Occipital lobe (tissue), 3 donors: ENCODE measurements at places on chromosomes 1 and 21. TPM values are rescaled to one million over a fixed set of nuclear protein-coding genes. Genes with fewer than 3 reads are reported as not detected.

SNRPE gene
- 62.5 TPM for total RNA-seq

RHD gene
- 0.16 TPM for total RNA-seq

DNA sequence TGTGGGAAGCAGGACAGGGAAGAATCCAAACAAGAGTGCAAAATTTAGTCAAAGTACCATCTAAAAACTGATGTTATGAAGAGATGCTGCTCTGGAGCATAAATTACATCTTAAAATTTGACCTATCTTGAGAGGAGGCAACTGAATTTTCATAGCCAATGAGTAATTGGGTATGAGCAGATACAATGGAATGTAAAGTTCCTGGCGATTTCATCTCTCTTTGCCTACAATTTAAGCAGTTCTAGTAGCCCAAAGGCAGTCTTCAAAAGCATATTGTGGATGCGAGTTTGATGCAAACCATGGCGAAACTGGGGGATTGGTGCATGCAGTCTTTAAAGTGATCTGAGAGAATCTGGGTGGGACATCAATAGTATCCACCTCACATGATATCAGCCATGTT, 1265.9 kb downstream of the BRINP3 start:
- no peak for DNase-seq

DNA sequence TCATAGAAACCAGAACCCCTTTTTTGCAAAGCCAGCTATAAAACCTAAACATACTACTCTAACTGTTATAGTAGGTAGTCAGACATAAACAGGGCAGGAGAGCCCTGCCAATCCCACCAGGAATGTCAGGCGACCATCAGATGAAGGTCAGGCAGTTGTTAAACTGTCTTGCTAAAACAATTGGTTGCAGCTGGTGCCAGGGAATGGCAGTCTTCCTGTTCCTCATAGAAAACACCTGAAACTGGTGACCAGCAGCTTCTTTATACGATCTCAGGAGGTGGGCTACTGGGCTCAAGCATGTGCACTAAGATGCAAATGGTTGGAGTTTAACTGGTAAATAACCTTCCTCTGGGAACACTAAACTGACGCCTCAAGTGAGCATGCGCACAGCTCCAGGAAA, 224.1 kb downstream of the COL11A1 start:
- DNase-seq: no peak

HSF2BP gene
- 3.9 TPM for total RNA-seq

- no peak for DNase-seq
Measured at GRCh38 chr1:245094092-245094491, 60.7 kb upstream of the KIF26B start.

GRCh38 chr1:94994805-94995204, 67.9 kb upstream of the CNN3 start:
- DNase-seq: no peak

TNFRSF18 gene
- not detected for total RNA-seq

DNA sequence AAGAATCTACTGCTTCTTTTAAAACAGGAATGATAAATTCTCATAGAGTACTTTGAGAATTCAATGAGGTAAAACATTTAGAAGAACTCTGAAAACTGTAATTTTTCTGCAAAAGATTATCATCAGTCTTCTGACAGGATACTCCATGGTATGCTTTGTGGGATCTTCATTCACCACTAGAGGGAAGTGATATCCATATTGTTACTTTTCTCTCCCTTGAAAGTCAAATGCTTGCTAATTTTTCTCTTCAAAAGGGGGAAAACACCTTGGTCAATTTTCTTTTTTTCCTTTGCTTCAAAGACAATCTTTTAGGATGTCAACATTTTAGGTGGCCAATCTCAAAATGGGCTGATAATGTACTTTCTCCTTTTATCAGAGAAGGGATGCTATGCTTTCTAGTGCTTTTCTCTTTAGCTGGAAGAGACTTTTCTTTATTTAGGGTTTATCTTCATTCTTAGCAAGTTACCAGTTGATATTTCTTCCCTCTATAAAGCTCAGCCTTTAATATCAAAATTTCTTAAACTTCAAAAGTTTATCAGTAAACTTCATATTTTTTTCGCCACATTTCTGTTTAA, 95.5 kb downstream of the NEGR1 start:
- DNase-seq: no peak

GRCh38 chr1:247290576-247290975, 34.7 kb downstream of the VN1R5 start:
- no peak for DNase-seq

GRCh38 chr1:66405061-66405460, 128.9 kb upstream of the SGIP1 start:
- no peak for DNase-seq

TAS1R1 gene
- total RNA-seq: not detected

DNA sequence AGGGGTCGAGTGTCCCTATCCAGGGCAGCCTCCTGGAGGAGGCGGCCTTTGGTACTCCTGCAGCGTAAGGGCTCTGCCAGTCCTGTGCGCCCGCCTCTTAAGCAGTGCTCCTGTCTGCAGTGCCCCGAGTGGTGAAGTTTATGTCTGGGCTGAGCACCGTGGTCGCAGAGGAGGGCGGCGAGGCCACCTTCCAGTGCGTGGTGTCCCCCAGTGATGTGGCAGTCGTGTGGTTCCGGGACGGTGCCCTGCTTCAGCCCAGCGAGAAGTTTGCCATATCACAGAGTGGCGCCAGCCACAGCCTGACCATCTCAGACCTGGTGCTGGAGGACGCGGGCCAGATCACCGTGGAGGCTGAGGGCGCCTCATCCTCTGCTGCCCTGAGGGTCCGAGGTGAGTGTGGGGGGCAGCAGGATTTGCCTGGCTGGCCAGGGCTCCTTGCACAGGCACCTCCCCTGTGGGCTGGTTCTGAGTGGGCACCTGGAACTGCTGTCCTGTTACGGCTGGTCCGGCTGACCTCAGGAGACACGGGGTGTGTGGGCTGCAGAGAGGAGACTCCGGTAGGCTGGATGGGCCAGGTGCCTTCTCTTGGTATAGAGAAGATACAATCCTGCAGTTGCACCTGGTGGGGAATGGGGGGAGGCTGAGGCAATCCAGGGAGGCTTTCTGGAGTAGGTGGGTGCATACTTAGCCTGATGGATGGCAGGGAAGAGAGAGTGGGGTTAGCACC, 66.8 kb downstream of the OBSCN start:
- DNase-seq: no peak

DNA sequence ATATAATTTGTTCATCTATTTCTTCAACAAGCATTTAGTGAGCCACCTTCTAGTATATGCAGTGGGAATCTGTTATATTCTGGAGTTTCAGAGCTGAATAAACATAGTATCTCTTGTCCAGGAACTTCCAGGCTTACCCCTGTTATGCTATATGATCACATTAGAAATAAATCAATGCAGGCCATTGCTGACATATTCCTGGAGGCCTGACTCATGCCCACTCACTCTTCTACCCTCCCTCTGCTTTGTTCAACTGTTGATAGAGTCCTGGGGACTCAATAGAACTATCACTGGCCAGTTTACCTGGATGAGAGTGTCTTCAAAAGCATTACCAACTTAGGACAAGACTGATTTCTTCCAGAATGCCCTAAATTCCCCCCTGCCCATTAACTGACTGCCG, 29.3 kb upstream of the SRSF10 start:
- no peak for DNase-seq

GRCh38 chr1:206002160-206002559, 1.0 kb downstream of the RAB7B start:
- no peak for DNase-seq

CLCA4 gene
- total RNA-seq: not detected

DNA sequence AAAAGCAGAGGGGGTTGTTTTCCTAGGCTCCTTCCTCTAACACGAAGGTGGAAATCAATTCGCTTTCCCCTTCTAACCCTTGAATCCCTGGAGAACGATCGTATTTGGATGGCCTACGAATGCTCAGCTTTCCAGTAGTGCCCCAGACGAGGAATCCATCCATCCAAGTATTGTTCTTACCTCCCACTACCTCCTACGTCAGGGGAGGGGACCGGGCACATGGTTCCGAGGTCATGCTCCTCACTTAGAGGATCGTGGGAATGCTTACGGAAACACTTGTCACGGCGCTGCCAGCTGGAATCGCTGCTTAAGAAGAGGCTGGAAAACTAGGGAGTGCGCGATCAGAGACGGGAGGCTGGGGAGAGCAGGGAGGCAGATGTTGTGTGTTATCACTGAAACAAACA, 47.4 kb downstream of the CAPZB start:
- no peak for DNase-seq

PHF13 gene
- 17.0 TPM for total RNA-seq

- DNase-seq: no peak
Measured at GRCh38 chr1:15918962-15919715, 56.8 kb downstream of the ZBTB17 start.

FAM177B gene
- total RNA-seq: not detected

DNA sequence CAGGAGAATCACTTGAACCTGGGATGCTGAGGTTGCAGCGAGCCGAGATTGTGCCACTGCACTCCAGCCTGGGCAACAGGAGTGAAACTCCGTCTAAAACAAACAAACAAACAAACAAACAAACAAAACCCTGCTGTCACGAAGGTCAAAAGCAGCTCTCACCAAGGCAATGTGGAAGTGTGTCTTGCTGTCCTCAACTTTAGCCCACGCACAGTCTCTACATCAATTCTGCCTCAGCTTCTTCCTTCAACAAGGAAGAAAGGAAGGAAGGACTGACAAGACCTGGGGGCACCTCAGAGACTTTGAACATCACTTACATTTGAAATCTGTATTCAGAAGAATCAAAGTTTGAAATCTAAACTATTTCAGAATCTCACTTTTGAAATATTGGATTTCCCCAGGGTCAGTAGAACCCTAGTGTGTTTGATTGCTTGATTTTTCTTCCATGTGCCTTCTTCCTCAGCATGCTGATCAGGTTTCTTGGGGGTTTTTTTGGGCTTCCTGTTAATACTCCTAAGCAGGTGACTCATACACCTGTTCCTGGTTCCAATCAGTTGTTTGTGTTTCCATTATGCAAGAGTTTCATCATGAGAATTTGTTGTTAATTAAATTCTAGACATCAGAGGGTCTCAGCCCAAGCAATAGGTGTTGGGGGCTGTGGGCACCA, 6.5 kb upstream of the CSTB start:
- no peak for DNase-seq

DNA sequence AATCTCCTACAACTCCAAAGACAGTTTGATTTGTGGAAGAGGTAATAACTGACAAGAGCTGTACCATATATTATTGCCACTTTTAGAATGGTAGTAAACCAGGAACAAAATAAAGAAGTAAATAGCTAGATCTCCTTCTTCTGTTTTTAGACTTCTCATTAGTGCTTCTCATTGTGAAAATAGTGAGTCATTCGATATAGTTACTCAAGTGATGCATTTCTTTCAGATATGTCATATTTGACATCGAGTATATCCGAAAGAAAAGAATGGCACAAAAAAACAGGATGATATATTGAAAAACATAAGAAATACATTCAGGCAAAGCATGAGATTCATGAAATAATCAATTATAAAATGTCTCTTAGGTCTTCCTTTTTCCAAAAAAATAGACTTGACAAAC, 1346.1 kb downstream of the BRINP3 start:
- no peak for DNase-seq

DNA sequence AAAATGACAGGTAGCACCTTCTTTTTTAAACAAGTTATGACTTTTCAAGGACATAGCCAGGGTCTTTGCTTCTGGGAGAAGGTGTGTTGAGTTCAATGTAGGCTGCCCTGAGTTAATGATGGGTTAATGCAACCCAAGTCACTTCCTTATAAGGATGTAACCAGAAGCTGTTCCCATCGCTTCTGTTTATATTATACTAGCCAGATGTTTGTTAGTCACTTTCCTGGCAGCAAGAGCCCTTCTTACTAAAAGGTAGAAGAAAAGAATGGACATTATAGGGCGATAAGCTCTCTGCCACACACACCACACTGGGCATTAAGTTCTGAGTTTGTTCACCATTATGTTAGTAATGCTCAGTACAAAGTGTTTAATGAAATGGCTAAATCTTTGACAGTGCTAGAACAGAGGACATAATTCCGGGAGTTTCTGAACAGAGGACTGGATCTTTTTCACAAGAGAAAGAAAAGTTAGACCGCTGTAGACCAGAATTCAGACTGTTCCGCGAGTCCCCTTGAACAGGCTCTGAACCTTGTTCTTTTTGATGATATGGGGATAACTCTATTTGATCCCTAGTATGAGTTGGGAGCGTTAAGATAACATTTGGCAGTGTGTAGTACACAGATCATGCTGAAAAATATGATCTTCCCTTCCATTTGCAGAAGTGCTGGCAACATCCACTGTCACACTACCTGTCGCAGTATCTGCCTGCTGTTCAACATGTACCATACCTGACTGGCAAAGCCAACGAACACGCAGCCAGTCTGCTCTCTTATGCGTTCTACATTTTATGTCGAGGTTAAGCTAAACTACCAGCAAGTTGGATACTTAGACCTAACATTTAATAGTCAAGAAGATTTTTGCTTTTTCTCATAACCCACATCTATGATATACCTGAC, 41.0 kb downstream of the DEGS1 start:
- DNase-seq: no peak

- DNase-seq: no peak
Measured at GRCh38 chr21:38326899-38327298, 70.1 kb downstream of the KCNJ15 start.

GRCh38 chr21:45496151-45496967, 45.9 kb downstream of the SLC19A1 start:
- DNase-seq: no peak

- DNase-seq: no peak
Measured at GRCh38 chr1:172704420-172705210, 45.7 kb downstream of the FASLG start.

DNA sequence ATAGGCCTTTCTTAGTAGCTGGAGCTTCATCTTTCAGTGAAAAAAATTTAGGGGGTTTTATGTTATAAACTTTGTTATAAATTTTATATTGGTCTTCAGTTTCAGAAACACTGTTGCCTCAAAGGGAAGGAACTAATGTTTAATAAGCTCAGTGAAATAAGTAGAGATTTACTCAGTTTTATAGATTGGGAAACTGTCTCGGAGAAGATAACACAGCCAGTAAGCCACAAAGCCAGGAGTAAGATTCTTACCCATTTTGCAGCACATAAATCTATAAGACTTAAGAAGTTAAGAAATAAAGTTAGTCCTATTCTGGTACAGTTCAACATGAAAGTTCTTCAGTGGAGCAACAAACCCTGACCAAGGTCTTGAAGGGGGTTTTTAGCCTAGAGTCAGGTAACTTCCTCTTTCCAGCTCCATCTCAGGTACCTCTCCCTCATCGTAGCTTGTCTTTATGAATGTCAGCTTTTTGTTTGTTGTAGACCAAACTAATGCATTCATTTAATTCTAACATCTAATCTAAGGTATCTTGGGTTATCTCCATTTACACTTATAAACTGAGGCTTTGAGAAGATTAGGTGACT, 3.3 kb downstream of the KPNA6 start:
- no peak for DNase-seq

DNA sequence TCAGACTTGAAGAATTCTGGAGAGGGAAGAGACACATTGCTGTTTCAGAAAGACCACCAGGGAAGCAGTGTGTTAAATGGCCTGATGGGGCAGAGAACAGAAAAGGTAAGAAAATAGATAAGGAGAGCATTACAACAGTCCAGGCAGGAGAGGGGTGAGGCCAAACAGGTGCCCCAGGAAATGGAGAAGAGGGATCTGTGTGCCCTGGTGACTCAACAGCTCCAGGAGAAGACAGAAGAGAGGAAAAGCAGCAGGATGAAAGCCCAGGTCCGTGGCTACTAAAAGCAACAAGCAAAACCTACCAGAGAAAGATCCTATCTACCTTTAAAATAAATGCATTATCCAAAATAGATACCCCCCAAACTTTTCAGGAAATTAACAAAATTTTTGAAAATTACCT, 9.2 kb downstream of the TP53BP2 start:
- DNase-seq: no peak

GRCh38 chr1:231186356-231187115, 24.7 kb downstream of the TRIM67 start:
- no peak for DNase-seq

SPATA46 gene
- total RNA-seq: not detected
